ENCODE measurements at places on chromosomes 7 and 10. TPM values are rescaled to one million over a fixed set of nuclear protein-coding genes. Genes with fewer than 3 reads are reported as not detected.

The MRC1 gene
- 0.63 TPM for total RNA-seq

The AOAH gene
- 5.0 TPM for total RNA-seq

The FKBP6 gene
- not detected for total RNA-seq

The HOXA9 gene
- total RNA-seq = not detected

The NANOS1 gene
- 2.8 TPM for total RNA-seq

The ACTL6B gene
- total RNA-seq = 107 TPM

The GNG11 gene
- 3.8 TPM for total RNA-seq

The TAX1BP1 gene
- 75.4 TPM for total RNA-seq

The CLIP2 gene
- total RNA-seq = 178 TPM

The CLDN3 gene
- not detected for total RNA-seq

The CNTNAP2 gene
- 73.9 TPM for total RNA-seq

The PPP1R9A gene
- total RNA-seq = 109 TPM

The SPDYE2 gene
- total RNA-seq = not detected

The PIK3CG gene
- total RNA-seq = 1.6 TPM

The FAM25G gene
- total RNA-seq = not detected

The PRKAR2B gene
- total RNA-seq = 174 TPM

The GPNMB gene
- total RNA-seq = 2.2 TPM

The CCZ1B gene
- 114 TPM for total RNA-seq

The FRMPD2 gene
- 11.0 TPM for total RNA-seq

The AP1S1 gene
- total RNA-seq = 63.2 TPM

The BICC1 gene
- total RNA-seq = 4.7 TPM

The SLC37A3 gene
- total RNA-seq = 169 TPM

The TPST1 gene
- 75.7 TPM for total RNA-seq

The FEZF1 gene
- not detected for total RNA-seq

The NUTM2E gene
- 0.31 TPM for total RNA-seq

Measured in parietal lobe (tissue), 2 donors.